Upper lobe of right lung (tissue), 1 donor: ENCODE measurements at places on chromosomes 16 and 17. TPM values are rescaled to one million over a fixed set of nuclear protein-coding genes. Genes with fewer than 3 reads are reported as not detected.

DNA sequence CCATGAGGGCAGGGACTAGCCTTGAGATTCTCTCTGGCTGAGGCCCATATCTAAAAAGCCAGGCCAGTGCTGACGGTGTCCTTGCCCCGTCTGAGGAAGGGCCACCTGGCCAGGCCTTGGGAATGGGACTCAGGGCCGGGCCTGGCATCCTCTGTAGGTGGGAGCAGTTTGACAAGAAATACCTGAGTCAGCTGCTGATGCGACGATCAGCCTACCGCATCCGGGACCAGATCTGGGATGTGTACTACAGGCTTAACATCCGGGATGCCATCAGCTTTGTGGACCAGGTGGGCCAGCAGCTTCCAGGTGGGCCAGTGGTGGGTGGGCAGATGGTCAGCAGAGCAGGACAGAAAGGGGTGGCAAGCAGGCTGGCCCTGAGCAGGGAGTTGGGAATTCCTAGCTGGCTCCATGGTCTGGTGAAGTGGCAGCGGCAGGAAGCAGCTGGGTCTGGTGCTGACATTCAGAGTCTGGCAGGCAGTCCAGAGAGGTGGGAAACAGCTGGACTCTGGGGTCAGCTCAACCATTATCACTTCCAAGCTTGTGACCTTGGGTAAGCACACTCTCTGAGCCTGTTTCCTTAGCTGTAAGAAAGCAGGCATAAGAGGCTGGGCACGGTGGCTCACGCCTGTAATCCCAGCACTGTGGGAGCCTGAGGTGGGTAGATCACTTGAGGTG is 9.5 kb downstream of the SLC9A5 start:
- no peak overlapping the region for H3K4me3 ChIP-seq
- DNase-seq: no peak
- no peaks in the 10 kb centered on the region for H3K36me3 ChIP-seq
- no peak overlapping the region for H3K27ac ChIP-seq
- no peaks in the 10 kb centered on the region for H3K27me3 ChIP-seq

GRCh38 chr16:85935974-85936760 is 37.2 kb downstream of the IRF8 start:
- H3K27me3 ChIP-seq: peaks cover 6% of the 10 kb centered on the region
- no peak for DNase-seq
- H3K4me1 ChIP-seq: peaks cover 6% of the 10 kb centered on the region
- H3K36me3 ChIP-seq: no peaks in the 10 kb centered on the region
- peak overlapping the region; percentile 17 for H3K27ac ChIP-seq
- H3K4me3 ChIP-seq: no peak overlapping the region

DNA sequence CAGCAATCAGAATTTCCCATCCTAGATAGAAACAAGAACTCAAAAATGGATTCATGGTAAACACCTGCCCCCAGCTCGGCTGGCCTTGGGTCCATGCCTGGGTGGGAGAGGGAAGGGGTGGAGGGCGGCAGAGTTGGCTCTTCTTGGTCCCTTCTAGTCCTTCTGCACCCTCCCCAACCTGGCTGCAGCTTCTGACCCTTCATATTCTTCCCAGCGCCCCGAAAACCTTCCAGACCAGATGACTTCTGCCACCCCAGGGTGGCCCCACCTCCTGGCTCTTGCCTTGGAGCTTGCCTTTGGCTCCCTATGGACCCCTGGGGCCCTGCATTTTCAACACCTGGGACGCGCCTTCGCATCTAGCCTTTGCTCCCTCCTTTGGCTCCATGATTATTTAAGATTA is 5.4 kb upstream of the GJD3 start:
- no peaks in the 10 kb centered on the region for H3K27me3 ChIP-seq
- peak; percentile 44 for DNase-seq
- H3K4me1 ChIP-seq: no peaks in the 10 kb centered on the region
- H3K4me3 ChIP-seq: no peak overlapping the region
- no peak overlapping the region for H3K27ac ChIP-seq
- H3K36me3 ChIP-seq: no peaks in the 10 kb centered on the region

DNA sequence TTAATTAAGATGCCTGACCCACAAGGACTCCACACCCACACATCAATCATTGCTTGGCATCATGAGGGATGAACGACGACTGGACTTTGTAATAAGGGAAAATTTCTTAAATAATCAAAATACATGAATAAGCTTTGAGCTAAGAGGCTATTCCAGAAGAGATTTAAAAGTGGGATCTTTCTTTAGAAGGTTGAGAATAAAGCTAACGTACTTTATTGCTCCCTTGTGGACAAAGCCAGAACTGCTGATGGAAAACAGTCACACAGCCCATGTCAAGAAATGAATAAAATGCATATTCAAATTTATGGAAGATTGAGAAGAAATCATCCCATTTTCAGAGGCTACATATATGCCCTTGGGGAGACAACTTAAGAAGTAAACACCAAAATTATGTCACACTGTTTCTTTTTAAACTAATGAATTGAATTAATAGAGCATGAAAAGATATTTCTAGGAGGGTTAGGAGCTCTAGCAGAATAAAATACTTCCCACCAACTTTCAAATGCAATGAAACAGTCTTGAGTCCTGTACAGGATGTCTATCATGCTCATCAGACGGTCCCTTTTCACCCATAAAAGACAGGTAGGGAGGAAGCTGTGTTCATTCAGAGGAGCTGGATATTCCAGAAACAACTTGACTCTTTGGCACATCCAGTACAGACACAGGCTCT is 60.2 kb upstream of the PHOSPHO1 start:
- H3K36me3 ChIP-seq: peaks cover 10% of the 10 kb centered on the region
- H3K27ac ChIP-seq: no peak overlapping the region
- H3K27me3 ChIP-seq: no peaks in the 10 kb centered on the region
- no peak overlapping the region for H3K4me3 ChIP-seq

DNA sequence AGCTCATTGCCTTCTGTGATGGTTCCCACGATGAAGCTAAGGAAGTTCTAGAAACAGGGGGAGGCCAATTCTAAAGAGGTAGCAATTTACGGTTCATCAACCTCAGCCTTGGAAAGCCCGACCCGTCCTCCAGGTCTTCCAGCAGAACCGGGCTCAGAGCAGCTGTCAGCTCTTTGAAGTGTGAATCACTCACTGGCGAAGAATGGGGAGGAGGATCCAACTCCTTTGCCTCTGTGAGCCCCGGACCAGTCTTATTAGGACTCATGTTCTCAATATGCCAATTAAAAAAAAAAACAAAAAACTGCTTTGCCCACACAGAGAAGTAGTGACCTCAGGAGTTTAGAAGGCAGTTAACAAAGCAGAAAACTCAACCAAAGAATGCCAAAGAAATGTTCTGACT is 31.4 kb downstream of the STX8 start:
- H3K27me3 ChIP-seq: no peaks in the 10 kb centered on the region
- no peak for DNase-seq
- no peaks in the 10 kb centered on the region for H3K4me1 ChIP-seq
- H3K36me3 ChIP-seq: peaks cover 4% of the 10 kb centered on the region
- H3K4me3 ChIP-seq: no peak overlapping the region

DNA sequence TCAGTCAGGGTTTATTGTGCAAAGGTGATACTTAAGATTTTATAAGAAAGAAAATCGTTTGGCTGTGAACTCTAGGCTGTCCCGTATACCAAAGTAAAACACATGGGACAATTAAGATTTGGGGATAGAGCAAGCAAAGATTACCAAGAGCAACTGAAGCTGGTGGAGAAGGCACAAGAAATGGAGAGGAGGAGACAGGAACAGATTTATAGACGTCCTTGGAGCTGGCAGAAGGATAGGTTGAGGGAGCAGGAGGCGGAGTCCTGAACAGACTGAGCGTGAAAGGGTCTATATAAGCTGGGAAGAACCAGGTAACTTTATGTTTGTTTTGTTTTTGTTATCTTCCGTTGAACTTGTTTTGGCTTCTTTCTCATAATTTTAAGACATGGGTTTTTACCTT is 3.8 kb downstream of the TNRC6C start:
- H3K4me1 ChIP-seq: peaks cover 33% of the 10 kb centered on the region
- H3K36me3 ChIP-seq: no peaks in the 10 kb centered on the region
- H3K27me3 ChIP-seq: no peaks in the 10 kb centered on the region
- H3K27ac ChIP-seq: no peak overlapping the region

DNA sequence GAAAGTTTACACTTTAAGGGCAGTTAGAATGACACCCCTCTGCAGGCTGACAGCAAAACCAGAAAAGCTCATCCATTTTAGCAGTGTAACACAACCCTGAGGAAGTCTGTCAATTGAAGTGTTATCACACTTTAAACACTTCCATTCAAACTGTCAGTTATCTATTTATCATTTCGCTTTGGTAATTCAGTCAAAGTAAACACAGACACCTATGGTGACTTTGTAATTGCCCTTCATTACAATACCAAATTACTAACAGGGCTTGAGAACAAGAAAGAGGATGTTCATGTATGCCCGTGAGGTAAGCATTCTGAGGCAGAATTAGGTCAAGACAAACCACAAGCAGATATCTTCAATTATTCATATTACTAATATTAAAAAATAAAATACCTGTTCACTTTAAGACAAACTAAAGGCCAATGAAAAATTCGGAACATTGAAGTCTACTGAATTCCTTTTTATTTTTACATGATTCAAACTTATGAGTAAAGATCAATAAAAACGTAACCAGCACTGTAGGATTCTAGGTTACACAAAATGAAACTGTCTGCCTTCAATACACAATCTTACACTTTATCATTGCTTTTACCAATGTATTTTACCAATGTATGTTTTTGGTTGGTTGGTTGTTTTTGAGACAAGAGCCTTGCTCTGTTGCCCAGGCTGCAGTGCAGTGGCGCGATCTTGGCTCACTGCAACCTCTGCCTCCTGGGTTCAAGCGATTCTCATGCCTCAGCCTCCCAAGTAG is 57.1 kb downstream of the BRIP1 start:
- DNase-seq: no peak
- no peaks in the 10 kb centered on the region for H3K4me1 ChIP-seq
- no peak overlapping the region for H3K27ac ChIP-seq
- no peaks in the 10 kb centered on the region for H3K27me3 ChIP-seq
- H3K4me3 ChIP-seq: no peak overlapping the region

- H3K27ac ChIP-seq: no peak overlapping the region
- H3K27me3 ChIP-seq: peaks cover 12% of the 10 kb centered on the region
- no peak for DNase-seq
- no peaks in the 10 kb centered on the region for H3K36me3 ChIP-seq
- no peaks in the 10 kb centered on the region for H3K4me1 ChIP-seq
These were observed 21.6 kb upstream of the SCNN1B start for GRCh38 chr16:23280483-23280967.

- DNase-seq: no peak
- H3K4me3 ChIP-seq: no peak overlapping the region
- no peaks in the 10 kb centered on the region for H3K27me3 ChIP-seq
- peaks cover 32% of the 10 kb centered on the region for H3K4me1 ChIP-seq
- H3K27ac ChIP-seq: no peak overlapping the region
- peaks cover 4% of the 10 kb centered on the region for H3K36me3 ChIP-seq
These were observed 2.6 kb downstream of the PARD6A start for GRCh38 chr16:67663151-67663876.

- no peaks in the 10 kb centered on the region for H3K36me3 ChIP-seq
- H3K4me1 ChIP-seq: peaks cover 14% of the 10 kb centered on the region
- H3K4me3 ChIP-seq: no peak overlapping the region
- H3K27me3 ChIP-seq: no peaks in the 10 kb centered on the region
These were observed 15.2 kb upstream of the MARCHF10 start for GRCh38 chr17:62823111-62823893.

DNA sequence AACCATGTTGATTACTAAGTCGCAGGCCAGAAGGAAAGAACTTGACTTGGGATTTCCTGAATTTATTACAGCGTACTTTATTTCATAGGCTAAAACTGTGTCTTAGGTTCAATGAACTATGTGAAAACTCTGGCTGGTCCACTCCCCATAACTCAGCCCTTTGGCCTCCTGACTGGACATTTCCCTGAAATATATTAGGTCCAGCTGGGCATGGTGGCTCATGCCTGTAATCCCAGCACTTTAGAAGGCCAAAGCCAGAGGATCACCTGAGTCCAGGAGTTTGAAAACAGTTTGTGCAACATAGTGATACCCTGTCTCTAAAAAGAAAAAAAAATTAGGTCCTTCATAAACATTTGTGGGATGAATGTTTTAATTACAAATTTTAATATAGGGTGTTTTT is 97.0 kb downstream of the CYLD start:
- no peaks in the 10 kb centered on the region for H3K36me3 ChIP-seq
- H3K4me1 ChIP-seq: peaks cover 3% of the 10 kb centered on the region
- H3K27me3 ChIP-seq: peaks cover 8% of the 10 kb centered on the region
- no peak overlapping the region for H3K4me3 ChIP-seq
- no peak overlapping the region for H3K27ac ChIP-seq

DNA sequence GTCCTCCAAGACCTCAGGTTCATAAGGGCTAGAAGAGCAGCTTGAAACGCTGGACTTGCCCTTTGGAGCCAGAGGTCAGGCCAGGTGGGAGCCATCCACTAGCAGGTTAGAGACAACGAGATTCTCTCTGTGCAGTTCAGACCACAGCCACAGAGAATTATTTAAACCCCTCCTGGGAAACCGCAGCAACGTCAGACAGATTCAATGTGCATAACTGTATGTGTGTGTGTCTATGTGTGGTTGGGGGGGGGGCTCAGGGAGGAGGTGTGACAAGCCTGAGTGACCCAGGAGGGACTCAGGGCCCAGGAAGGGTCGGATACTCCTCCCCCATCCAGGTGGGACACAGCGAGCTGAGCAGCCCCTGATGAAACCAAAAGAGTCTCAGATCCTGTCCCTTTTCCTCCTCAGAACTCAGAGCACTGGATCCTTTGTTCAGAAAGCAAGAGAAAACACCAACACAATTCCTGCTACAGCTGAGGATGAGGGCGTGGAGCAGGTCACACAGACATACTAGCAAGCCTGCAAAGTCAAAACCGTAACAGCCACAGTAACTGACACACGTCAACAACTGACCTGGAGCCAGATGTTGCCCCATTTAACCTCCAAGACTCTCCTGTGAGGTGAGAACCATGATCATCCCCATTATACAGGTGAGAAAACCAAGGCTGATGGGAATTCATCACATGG is 66.8 kb downstream of the XYLT1 start:
- H3K4me1 ChIP-seq: peaks cover 8% of the 10 kb centered on the region
- H3K36me3 ChIP-seq: no peaks in the 10 kb centered on the region
- no peak overlapping the region for H3K4me3 ChIP-seq
- H3K27me3 ChIP-seq: no peaks in the 10 kb centered on the region

DNA sequence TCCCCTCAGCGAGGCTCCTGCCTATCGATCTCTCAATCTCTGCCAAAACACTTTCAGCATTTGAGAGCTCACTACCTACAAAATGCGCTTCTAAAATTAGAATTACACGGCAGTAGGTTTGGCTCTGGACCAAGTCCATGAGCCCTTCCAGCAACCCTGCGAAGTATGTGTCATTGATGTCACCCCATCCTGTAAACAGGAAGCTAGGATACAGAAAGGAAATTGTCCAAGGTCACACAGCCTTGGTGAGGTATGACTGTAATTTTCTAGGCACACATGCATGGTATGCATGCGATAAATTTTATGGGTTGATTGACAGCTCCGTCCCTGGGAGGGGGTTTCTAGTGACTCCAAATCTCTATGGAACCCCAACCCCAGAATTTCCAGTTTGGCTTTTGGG is 330.3 kb upstream of the CDH5 start:
- H3K4me3 ChIP-seq: no peak overlapping the region
- no peak for DNase-seq

- H3K4me1 ChIP-seq: peaks cover 9% of the 10 kb centered on the region
- no peak overlapping the region for H3K4me3 ChIP-seq
- peak; percentile 77 for DNase-seq
- no peaks in the 10 kb centered on the region for H3K36me3 ChIP-seq
- H3K27ac ChIP-seq: peak overlapping the region; percentile 42
These were observed 9.8 kb upstream of the TBX2 start for GRCh38 chr17:61389670-61390478.

SLFN12 gene
- total RNA-seq: 12.4 TPM

SLC35G6 gene
- total RNA-seq: not detected

AOC3 gene
- total RNA-seq: 235 TPM

PCGF2 gene
- total RNA-seq: 59.1 TPM

PMFBP1 gene
- total RNA-seq: 0.23 TPM

TCAP gene
- 5.3 TPM for total RNA-seq

TMEM235 gene
- total RNA-seq: not detected

RGS11 gene
- total RNA-seq: 7.8 TPM

MAF gene
- 66.4 TPM for total RNA-seq

NACA2 gene
- total RNA-seq: not detected
